Left kidney (tissue), 8 donors: ENCODE measurements at places on chromosomes 12 and 14.

- DNase-seq = no peak
Observed at GRCh38 chr12:109598428-109598854, 24.8 kb downstream of the MVK start.

GRCh38 chr12:113130457-113131135 is 5.0 kb downstream of the RASAL1 start:
- DNase-seq = peak; percentile 39

DNA sequence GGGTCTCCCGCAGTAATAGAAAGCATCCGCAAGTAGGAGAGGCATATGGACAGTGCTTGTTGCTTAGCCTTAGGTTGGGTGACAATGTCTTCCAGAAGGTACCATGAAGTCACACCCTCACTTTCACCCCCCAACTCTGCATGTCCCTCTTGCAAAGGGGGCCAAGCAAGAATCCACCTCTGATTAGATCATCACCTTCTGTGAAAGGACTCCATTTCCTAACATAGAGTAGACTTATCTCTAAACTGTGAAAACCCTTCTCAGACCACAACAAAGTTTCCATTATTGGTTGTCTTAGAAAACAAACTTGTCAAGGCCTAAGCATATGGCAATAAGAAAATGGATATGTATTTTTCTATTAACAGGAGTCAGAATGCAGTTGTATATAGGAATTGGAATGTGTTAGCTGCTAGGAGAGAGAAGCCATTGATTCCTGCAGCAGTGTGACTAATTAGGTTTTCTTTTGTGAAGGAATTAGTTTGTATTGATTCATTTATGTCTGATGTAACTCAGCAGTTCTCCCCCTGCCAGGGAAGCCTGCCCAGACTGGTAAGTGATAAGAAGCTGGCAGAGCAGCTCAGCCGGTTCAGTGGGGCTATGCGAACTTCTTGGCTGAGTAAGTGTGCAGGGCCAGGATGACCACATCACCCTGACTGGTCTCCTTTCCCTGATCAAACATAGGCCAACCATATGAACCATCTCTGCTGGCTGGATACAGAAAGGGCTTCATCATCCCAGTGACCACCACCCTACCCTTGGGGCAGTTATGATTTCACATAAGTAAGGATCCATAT is 107.3 kb upstream of the CCDC196 start:
- no peak for DNase-seq

GRCh38 chr12:6367969-6368892 is 7.1 kb downstream of the SCNN1A start:
- no peak for DNase-seq

- no peak for DNase-seq
Observed at GRCh38 chr14:84399296-84399910, 1130.5 kb upstream of the FLRT2 start.

GRCh38 chr12:69047990-69048389 is 115.0 kb upstream of the CPM start:
- DNase-seq = no peak

- no peak for DNase-seq
Observed at GRCh38 chr14:59292921-59293534, 104.6 kb downstream of the DAAM1 start.

- no peak for DNase-seq
Observed at GRCh38 chr12:132386926-132387497, 57.6 kb upstream of the GALNT9 start.

GRCh38 chr12:104598342-104599271 is 141.9 kb downstream of the CHST11 start:
- no peak for DNase-seq

DNA sequence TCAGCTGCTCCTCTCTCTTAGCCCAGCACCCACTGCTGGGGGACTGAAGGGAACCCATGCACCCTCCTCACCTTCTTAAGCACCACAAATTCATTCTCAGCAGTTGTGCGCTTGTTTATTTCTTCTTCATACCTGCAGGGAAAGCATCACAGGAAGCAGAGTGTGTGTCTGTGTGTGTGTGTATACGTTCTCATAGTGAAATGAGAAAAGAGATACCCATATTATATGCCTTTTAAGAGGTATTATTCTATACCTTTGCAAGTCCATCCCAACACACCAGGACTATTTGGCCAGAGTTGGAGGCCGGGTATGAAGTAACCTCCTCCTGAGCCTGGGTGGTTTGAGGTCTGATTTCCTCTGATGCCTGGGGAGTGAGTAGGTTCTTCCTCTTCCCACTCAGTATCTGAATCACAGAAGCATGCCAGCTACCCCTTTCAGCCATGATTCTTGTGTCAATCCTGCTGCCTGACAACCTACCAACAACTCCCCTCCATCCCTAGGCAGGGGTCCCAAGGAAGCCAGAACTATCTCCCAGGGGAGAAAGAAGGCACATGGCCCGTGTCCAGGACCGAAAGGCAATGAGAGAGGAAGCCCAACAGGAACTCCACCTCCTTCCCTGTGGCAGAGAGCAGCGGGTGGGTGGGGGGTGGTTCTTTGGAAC is 3.0 kb downstream of the KRT73 start:
- DNase-seq = no peak

GRCh38 chr12:109710205-109710746 is 3.3 kb upstream of the FAM222A start:
- no peak for DNase-seq

DNA sequence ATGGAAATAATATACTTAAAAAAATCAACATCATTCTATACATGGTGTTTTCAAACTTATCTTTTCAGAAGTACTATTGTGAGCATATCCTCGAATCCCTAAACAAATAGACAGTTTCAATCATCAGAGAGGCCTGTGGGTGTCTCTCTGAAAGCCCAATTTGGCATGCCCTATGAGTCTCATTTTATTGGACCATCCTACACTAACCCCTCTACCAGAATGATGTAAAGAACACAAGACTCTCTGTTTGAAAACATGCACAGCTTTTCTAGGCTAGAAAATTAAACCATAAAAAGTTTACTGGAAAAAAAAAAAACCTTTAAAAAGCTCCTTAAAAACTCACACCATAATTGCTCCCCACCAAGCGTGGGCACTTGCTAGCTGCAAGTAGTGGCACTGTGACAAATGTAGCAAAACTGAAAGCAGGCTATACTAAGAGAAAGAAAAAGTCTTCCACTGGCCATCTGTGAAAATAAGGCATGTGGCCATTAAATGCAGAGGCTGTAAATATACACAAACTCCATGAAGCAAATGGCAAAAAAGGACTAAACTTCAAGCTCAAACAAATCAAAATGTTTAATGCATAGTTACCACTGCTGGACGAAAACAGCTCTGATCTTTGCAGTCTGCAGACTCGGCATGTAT is 394.2 kb downstream of the SOX5 start:
- no peak for DNase-seq

DNA sequence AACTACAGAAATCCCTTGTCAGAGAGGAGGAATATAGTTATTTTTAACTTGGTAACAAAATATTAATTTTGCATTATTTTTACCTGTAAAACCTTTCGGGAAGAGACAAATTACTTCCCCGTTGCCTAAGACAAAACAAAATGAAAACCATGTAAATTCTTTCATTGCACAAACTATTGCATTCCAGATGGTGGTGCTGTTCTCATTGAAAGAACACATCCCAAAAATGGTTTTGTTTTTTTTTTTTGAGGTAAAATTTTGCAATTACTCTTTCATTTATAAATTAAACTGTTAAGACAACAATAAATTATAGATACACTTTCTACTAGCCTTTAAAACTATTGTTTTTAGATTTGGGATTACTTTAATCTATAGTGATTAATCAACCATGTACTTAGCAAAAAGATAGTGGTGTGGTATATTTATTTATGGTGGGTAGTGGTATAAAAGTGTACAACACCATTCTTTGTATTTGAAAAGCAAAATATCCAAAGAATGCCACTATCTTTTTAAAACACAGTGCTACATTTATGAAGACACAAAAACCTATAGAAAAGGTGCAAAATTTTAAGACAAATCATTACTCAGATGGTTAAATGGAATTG is 115.5 kb downstream of the SLC38A1 start:
- DNase-seq = no peak

GRCh38 chr12:5745251-5745888 is 199.7 kb downstream of the ANO2 start:
- peak; percentile 70 for DNase-seq

- no peak for DNase-seq
Observed at GRCh38 chr12:43789941-43790340, 16.2 kb downstream of the TWF1 start.

DNA sequence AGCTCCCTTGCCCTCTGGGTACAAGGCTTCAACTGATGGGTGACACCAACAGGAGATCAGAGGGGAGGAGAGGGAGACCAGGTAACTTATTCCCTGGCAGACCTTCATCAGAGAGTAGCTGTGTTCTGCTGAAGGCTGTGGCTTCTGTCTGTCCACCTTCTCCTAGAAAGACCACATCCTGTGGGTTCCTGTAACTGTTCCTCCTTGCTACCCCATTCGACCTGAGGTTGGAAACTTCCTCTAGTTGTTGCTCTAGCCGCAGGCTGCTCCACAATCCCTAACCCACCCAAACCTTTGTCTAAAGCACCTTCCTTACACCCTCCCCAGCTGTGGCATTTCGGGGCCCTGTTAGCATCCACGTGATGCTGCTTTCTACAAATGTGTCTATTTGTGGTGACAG is 454.2 kb downstream of the DPF3 start:
- DNase-seq = no peak

GRCh38 chr12:2341051-2341751 is 288.4 kb downstream of the CACNA1C start:
- no peak for DNase-seq

DNA sequence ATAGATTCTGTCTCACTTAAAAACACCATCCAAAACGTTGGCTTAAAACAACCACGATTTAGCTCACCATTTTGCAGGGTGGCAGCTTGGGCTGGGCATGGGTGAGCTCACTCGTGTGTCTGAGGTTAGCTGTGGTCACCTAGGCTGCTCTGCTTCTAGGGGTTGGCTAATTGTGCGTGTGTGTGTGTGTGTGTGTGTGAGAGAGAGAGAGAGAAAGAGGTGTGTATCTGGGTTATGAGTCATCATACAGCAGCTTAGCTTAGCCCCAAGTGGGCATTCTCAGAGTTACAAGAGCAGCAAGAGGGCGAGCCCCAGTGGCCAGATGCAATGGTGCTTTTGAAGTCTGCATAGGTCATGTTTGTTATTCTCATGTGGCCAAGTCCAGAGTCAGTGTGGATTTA is 6.0 kb downstream of the FBXW8 start:
- DNase-seq = no peak

DNA sequence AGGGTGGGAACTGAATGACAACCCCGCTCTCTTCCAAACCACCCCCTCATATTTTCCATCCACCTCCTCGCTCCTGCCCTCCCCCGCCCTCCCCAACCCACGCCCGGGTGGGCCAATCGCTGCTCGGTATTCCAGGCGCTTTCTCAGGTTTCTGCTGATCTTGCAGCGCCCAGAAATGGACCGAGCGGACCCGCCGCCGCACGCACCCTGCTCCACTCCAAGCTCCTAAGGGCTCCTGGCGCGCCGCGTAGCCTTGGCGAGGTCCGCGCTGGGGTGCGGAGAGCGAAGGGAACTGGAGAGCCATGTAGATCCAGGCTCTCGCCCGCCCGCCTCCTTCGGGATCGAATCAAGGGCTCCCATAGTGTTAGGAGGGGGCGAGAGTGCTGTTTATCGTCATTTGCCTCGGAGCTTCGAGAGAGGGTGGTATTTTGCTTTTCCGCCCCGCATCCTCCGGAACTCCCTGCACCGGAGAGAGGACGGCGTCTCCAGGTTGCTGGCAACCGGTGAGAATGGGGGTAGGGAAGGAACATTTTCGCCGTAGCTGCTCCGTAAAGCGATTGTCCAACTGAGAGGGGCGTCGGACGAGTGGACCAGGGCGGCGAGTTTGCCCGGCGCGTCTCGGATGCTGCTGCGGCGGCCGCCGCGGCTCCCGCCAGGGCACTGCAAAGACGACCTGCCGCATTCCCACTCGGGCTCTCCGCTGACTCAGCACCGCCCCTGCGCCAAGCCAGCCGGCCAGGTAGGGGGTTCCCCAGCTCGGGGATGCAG is at the start of gene KCNA1:
Gene KCNA1 (plus strand): TSS at position 172 of the 768 bp plus-strand sequence. CDS start 1,474 bp downstream, outside the sequence.
- peak; percentile 21 for DNase-seq

- DNase-seq = no peak
Observed at GRCh38 chr12:103547929-103548328, 39.1 kb upstream of the STAB2 start.

DNA sequence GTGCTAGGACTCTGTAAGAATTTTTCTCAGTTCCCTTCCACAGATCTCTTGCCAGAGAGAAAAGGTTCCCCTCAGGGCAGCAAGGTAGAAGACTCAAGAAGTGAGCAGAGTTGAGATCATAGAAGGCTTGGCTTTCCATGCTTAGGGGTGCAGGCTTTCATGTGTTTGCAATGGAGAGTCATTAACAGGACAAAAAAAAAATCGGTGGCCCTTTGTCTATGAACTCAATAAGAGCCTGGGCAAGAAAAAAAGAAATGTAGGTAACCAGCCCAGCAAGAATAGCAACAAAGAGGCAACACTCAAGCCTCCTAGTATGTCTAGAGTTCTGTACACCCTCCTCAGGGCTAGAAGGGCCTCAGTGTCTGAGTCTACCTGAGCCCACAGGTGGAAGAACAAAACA is 23.4 kb upstream of the LRP6 start:
- DNase-seq = no peak

GRCh38 chr12:20366776-20367409 is 1.4 kb upstream of the PDE3A start:
- DNase-seq = no peak

DNA sequence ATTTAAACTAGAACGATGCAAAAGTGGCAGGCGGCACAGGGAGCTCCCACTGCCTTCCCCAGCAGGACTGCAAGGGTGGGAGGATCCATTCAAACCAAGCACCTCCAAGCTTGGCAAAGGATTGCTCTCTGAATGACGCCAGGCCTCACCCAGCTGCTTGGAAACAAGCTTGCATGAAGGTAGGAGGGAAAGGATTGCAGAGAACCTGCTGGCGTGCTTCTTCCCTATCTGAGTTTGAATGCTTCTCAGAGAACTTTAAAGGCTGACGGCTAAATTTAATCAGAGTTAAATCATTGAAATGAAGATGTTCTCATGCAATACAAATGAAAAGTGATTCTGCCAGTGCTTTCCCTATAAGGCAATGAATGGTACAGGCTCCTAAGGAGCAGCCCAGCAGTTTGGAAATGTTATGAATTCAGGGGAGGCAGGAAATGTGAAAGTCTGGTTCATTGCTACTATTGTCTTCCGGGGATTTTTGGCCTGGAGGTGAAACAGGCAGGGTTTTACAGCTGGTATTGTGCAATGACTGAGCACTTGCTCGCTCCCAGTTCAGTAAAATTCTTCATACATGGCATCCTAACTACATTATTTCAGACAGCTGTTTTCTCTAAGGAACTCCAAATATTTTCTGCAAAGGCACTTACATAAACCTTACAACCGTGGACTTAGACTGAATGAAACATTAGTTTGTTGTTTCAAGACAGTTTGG is 31.9 kb upstream of the DUSP6 start:
- DNase-seq = no peak

- DNase-seq = no peak
Observed at GRCh38 chr12:11089246-11089645, 2.9 kb downstream of the TAS2R43 start.

- DNase-seq = no peak
Observed at GRCh38 chr14:80269353-80269925, 58.1 kb upstream of the DIO2 start.

GRCh38 chr12:98533723-98534251 is 18.4 kb downstream of the TMPO start:
- DNase-seq = no peak
